ENCODE measurements at places on chromosomes 11 and 22.

DNA sequence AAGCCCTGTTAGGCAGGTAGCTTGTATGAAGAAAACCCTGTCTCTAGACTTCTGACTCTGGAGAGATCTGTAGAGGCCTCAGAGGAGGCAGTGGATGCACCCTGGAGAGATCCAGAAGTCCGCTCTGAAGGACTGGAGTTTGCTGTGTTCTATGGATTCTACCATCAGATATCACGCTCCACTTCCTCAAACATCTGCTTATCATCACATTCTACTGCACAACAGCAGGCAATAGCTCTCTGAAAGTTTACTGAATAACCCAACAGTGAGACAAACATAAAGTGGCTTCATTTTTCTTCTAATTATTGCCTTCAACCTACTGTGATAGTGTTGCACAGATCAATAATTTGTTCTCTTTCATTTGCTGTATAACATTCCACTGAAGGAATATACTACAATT, 59.0 kb upstream of the OR9Q1 start:
- DNase-seq, result no peak

DNA sequence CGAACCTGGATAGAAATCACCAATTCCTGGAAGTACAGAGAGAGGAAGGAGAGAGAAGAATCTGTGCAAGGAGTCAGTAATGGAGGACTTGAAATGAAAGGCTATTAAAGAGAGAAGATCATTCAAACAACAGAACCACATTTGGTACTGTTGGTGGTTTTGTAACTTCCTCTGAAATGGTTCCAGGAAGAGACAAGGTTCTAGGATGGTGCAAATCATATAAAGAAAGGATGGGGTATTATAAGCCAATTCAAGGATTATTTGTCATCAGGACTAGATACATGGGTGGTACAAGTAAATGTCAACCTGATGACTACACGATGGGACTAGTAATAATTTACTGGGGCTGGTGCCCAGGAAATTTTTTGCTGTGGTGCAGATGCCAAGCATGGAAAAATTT, 28.9 kb upstream of the TMA7B start:
- DNase-seq, result no peak

- no peak for DNase-seq
Measured at GRCh38 chr11:113475160-113475761, at the start of gene DRD2. Gene DRD2, minus strand, starts transcription at chr11:113475398. Its CDS starts 50,747 bp downstream, at chr11:113424651.

- DNase-seq, result no peak
Measured at GRCh38 chr11:125441648-125442410, 54.2 kb downstream of the FEZ1 start.

DNA sequence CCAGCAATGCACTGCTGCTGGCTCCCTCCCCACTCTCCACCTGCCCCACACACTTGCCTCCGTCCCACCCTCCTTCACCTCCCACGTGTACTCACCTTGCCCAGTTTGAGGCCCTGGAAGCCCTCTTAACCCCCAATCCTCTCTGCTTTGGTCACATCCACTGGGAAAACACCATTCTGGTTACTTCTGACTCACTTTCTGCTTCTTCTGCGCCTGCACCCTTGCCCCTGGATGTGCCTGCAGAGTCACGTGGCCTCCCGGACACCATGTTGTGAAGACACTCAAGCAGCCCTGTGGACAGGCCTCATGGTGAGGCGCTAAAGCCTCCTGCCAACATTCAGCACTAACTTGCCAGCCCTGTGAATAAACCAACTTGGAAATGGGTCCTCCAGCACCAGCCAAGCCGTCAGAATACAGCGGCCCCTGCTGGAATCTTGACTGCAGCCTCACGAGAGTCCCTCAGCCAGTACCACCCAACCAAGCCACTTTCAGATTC, 2.6 kb upstream of the NAALADL1 start:
- no peak for DNase-seq

GRCh38 chr11:73229321-73229895, 11.3 kb downstream of the P2RY2 start:
- DNase-seq, result no peak

DNA sequence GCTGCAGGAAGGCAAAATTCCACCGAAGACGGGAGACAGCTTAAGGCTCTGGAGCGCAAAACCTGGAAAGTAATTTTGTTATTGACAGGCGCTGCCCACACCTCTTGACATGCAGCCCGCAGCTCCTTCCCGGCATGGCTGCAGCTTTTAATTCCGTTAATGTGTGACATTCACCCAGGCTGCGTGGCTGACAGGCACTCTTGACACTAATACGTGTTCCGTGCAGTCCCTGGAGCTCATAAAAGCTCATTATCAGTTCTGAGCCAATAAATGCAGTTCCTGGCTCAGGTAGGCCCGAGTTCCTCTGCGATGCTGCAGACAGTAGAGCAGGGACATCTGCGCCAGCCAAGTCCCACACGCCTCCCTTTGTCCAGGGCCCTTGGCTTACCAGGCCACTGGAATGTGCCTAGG, 34.8 kb downstream of the TSPAN18 start:
- DNase-seq, result no peak

DNA sequence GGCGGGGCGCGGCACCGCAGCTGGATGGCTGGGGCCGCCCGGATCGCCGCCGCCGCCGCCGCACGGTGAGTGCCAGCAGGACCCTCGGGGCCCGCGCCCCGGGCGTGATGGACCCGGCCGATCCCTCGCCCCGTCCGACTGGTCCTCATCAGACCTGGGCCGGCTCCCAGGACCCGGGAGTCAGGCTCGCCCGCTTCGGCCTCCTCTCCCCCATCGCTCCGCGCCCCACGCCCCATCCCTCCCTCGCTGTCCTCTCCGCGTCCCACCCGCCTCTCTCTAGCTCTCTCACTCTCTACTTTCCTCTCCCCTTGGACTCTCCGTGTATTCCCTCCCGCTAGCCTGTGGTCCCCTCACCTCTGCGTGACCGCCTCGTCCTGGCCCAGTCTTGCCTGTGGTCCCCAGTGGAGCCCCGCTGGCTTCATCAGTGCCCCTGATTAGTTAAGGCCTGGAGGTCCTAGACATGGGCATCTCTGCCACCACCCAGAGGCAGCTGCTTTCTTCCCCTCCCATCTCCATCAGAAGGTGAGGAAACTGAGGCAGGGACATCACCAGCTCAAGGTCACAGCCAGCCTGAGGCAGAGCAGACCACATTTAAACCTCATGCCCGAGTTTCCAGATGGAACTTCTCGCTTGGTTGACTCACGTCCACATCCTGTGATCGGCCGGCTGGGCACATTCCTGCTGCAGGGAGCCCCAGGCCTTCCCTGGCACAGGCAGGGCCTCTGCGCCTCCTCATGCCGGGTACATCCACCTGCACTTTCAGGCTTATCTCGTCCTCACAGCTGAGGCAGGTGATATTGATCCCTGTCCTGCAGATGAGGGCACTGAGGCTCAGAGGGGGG, 429 bp downstream of the SLC39A13 start:
- DNase-seq, result no peak

DNA sequence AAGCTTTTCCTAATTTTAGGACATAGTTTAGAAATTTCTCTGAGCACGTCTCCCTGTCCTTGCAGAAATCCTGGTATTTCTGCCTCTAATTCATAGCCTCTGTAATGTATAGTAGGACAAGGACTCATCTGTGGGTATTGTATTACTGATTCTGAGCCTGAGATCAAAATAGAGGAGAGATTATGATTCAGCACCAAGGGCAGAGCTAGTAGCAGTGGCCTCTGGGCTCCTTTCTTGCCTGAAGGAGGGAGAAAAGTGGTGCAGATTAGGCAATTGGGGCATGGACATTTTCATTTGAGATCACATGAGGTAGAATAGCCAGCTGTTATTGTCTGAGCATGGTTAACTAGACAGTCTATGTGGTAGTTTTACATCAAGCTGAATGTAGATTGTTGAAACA, 2.8 kb downstream of the MADD start:
- no peak for DNase-seq

Data from stimulated activated CD4-positive, alpha-beta T cell treated with anti-CD3 and anti-CD28 coated beads, Interleukin-2, amount 100 ng/mL, for 24 hours (primary cell).